Activated T-cell treated with anti-CD3 and anti-CD28 coated beads, Interleukin-2, amount 50 U/mL, for 72 hours (primary cell): ENCODE measurements at places on chromosomes 2 and 18. TPM values are rescaled to one million over a fixed set of nuclear protein-coding genes. Genes with fewer than 3 reads are reported as not detected.

DNA sequence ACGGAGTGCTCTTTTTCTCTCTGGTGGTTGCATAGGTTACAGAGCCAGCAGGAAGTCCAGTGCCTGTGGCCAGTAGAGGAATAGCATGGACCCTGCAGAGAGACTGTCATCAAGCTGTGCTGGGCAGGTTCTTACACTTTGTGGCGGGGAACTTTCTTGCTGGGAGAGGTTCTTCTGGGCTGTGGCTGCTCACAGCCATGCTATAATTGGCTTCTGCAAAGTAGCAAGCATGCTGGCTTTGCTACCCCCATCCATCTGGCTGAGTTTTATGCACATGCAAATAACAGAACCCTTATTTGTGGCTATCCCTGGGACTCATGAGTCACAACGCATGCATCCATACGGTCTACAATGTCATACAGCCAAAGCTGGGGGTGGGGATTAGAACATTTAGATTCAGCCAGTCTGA lies 68.9 kb downstream of the PLCL1 start:
- no peak overlapping the region for H3K27ac ChIP-seq
- DNase-seq, result no peak
- peaks cover 62% of the 10 kb centered on the region for H3K4me1 ChIP-seq
- no peak overlapping the region for H3K4me3 ChIP-seq
- no peaks in the 10 kb centered on the region for H3K36me3 ChIP-seq
- no peaks in the 10 kb centered on the region for H3K27me3 ChIP-seq

DNA sequence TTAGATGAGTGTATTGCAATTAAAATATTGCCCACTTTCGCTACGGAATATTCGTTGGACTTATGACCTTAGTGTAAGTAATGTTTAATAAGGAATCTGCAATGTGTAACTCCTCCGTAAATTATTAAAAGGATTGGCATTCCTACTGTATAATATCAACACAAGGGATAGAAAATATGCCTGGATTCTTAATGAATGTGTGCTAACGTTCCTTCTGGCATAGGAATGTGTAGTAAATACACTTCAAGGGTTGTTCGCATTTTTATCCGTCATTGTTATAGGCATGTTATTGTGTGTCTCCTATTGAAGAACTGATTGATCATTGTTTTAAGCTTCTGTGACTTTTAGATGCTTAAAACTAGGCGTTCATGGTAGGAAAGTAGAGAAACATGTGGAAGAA lies 134.5 kb downstream of the NEDD4L start:
- no peaks in the 10 kb centered on the region for H3K36me3 ChIP-seq
- H3K27ac ChIP-seq, result no peak overlapping the region
- H3K27me3 ChIP-seq, result peaks cover 7% of the 10 kb centered on the region
- no peak for DNase-seq

The GPR39 gene
- not detected for total RNA-seq

The SERPINE2 gene
- 81.6 TPM for total RNA-seq

The TRABD2A gene
- total RNA-seq, result 39.4 TPM

DNA sequence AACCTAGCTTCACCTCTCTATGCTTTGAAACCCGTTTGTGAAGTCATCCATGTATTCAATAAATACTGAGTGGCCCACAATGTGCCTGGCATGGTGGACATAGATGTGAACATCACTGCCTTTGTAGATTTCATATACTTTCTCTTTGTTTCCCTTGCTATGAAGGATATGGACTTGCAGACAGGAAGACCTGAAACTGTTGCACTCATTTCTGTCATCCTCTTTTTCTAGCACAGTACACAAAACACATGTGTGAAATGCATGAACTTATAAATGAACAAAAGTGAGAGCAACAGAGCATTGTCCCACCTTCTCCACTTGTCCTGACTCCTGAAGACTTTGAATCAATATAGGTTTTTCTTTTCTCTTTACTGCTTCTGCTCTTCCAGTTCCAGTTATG lies 249.4 kb upstream of the LINC00305 start:
- no peaks in the 10 kb centered on the region for H3K36me3 ChIP-seq
- no peaks in the 10 kb centered on the region for H3K27me3 ChIP-seq
- no peak for DNase-seq
- no peaks in the 10 kb centered on the region for H3K4me1 ChIP-seq
- no peak overlapping the region for H3K4me3 ChIP-seq

GRCh38 chr2:237201461-237202287 lies 116.0 kb downstream of the COPS8 start:
- H3K27ac ChIP-seq, result no peak overlapping the region
- peaks cover 35% of the 10 kb centered on the region for H3K27me3 ChIP-seq
- H3K36me3 ChIP-seq, result no peaks in the 10 kb centered on the region

GRCh38 chr2:172993931-172994717 lies 81.5 kb upstream of the MAP3K20 start:
- no peak overlapping the region for H3K4me3 ChIP-seq
- H3K36me3 ChIP-seq, result no peaks in the 10 kb centered on the region
- no peak for DNase-seq
- peaks cover 14% of the 10 kb centered on the region for H3K27me3 ChIP-seq

DNA sequence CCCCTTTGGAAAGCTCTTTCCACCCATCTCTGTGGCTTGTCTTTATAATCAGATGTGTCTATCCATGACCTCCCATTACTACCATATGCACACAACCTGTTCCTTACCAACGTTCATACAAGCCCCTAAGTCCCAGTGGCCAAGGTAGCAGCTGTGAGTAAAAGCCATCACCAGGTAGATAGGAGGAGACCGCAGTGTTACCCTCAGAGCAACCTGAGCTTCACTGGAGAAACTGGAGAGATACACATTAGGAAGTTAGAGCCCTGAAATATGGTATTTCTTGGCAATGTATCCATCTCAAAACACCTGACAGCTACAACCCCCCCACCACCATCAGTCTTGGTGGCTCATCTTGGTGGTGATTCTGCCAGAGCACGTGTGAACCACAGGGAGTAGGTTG lies 26.0 kb downstream of the LOXHD1 start:
- H3K4me3 ChIP-seq, result no peak overlapping the region
- no peak overlapping the region for H3K27ac ChIP-seq
- H3K4me1 ChIP-seq, result peaks cover 15% of the 10 kb centered on the region
- peaks cover 2% of the 10 kb centered on the region for H3K36me3 ChIP-seq
- DNase-seq, result no peak
- H3K27me3 ChIP-seq, result no peaks in the 10 kb centered on the region

DNA sequence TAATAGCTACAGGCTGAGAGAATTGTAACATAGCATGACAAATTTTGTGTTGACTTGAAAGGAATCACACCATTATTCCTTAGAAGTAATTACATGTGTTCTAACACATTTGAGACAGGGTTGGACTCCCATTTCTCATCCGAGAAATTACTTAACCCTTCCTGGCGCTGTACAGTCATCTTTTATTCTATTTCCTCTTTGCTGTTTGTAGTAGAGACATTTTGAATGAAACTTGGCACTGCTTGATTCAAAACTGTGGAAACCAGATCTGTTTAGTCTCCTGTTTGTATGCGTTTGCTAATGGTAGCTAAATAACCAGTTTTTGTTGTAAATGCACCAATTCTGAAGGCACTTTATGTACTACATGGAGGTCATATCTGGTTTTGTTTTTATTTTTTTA lies 231.9 kb downstream of the ALPK2 start:
- H3K36me3 ChIP-seq, result no peaks in the 10 kb centered on the region
- no peak overlapping the region for H3K27ac ChIP-seq
- peaks cover 41% of the 10 kb centered on the region for H3K4me1 ChIP-seq
- no peak for DNase-seq

The REG3G gene
- not detected for total RNA-seq

- no peak overlapping the region for H3K27ac ChIP-seq
- H3K4me3 ChIP-seq, result no peak overlapping the region
- peaks cover 39% of the 10 kb centered on the region for H3K4me1 ChIP-seq
- H3K27me3 ChIP-seq, result no peaks in the 10 kb centered on the region
- H3K36me3 ChIP-seq, result no peaks in the 10 kb centered on the region
These were observed 176.3 kb downstream of the ZFP36L2 start for GRCh38 chr2:43049836-43050801.

- peaks cover 19% of the 10 kb centered on the region for H3K4me1 ChIP-seq
- H3K4me3 ChIP-seq, result no peak overlapping the region
- DNase-seq, result no peak
- no peak overlapping the region for H3K27ac ChIP-seq
- H3K36me3 ChIP-seq, result no peaks in the 10 kb centered on the region
- H3K27me3 ChIP-seq, result peaks cover 7% of the 10 kb centered on the region
These were observed 17.3 kb upstream of the MARCHF4 start for GRCh38 chr2:216389570-216389969.

- no peaks in the 10 kb centered on the region for H3K27me3 ChIP-seq
- peak overlapping the region; percentile 53 for H3K4me3 ChIP-seq
- DNase-seq, result no peak
- peak overlapping the region; percentile 66 for H3K27ac ChIP-seq
- peaks cover 91% of the 10 kb centered on the region for H3K4me1 ChIP-seq
These were observed 81.3 kb downstream of the LIMS1 start for GRCh38 chr2:108615480-108616090.

The SLC66A3 gene
- 17.3 TPM for total RNA-seq

GRCh38 chr18:58536202-58536516 lies 92.7 kb downstream of the ALPK2 start:
- DNase-seq, result no peak
- H3K4me1 ChIP-seq, result peaks cover 80% of the 10 kb centered on the region
- no peak overlapping the region for H3K27ac ChIP-seq
- peak overlapping the region; percentile 49 for H3K4me3 ChIP-seq
- H3K27me3 ChIP-seq, result peaks cover 31% of the 10 kb centered on the region
- peaks cover 2% of the 10 kb centered on the region for H3K36me3 ChIP-seq

DNA sequence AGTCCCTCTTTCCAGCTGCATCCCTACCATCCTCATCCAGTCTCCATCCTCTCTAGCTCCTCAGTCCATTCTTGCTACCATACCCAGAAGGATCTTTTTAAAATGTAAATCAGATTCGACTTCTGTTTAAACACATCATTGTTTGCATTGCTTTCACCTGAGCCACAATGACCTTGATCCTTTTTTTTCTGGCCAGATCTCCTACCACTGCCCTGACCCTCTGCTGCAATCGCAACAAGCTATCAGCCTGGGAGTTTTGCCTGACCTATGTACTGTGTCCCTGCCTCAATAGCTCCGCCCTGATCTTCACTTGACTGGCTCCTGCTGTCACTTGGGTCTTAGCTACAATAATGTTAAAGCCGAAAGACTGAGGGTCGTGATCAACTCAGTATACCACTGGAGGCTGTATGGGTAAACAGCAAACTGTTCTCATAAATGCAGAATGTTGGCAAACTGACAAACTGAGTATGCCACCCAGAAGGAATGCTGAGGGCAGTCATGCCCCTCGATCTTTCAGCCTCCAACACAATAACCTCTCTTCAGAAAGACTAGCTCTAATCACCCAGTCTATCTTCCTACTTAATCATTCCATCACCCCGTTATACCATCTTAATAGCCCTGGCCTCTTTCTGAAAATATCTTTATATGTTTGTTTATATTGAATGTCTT lies 2.6 kb upstream of the RBM43 start:
- H3K27ac ChIP-seq, result peak overlapping the region; percentile 37
- H3K4me3 ChIP-seq, result no peak overlapping the region
- peaks cover 6% of the 10 kb centered on the region for H3K36me3 ChIP-seq
- H3K4me1 ChIP-seq, result peaks cover 21% of the 10 kb centered on the region
- DNase-seq, result no peak

The MORN2 gene
- 9.3 TPM for total RNA-seq

The RFTN2 gene
- not detected for total RNA-seq

DNA sequence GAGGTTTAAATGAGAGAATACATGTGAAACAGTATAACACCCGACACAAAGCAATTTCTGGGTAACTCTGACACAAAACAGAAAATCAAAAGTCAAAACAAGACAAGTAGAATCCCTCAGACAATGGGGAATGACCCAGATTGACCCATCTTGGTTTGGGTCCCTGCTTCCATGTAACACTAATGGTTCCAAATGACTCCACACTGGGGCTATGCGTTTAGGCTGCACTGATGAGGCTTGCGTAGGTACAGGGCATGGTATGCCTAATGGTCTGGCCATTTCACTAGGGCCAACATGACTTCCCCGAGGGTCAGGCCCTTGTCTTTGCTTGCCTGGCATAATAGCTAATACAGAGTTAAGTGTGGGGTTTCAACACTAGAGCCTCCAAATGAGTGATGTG lies 27.2 kb upstream of the NFE2L2 start:
- peaks cover under 1% of the 10 kb centered on the region for H3K36me3 ChIP-seq
- peak overlapping the region; percentile 41 for H3K27ac ChIP-seq
- no peaks in the 10 kb centered on the region for H3K27me3 ChIP-seq
- peak overlapping the region; percentile 80 for H3K4me3 ChIP-seq
- DNase-seq, result peak; percentile 54

The ZNF514 gene
- total RNA-seq, result 15.3 TPM

The ZSWIM2 gene
- not detected for total RNA-seq

DNA sequence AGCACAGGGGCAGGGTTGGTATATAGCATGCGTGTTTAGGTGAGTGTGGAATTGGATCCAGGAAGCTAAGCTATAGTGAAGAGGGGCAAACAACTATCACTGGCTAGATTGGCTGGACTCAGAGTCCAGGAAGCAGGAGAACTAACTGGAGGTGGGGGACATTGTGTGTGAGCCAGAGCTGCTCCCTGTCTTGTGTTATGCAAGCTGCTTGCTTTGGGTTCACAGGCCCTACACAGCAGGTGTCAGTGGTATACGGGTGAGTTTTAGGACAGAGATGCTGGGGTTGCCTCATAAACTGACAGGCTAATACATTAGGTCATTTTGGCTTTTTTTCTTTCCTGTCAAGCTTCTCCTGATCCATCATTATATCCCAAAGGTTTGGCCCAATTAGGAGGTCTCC lies 87.5 kb downstream of the CCDC85A start:
- no peaks in the 10 kb centered on the region for H3K27me3 ChIP-seq
- H3K36me3 ChIP-seq, result no peaks in the 10 kb centered on the region
- DNase-seq, result no peak
- H3K4me1 ChIP-seq, result no peaks in the 10 kb centered on the region

The DARS1 gene
- total RNA-seq, result 224 TPM

DNA sequence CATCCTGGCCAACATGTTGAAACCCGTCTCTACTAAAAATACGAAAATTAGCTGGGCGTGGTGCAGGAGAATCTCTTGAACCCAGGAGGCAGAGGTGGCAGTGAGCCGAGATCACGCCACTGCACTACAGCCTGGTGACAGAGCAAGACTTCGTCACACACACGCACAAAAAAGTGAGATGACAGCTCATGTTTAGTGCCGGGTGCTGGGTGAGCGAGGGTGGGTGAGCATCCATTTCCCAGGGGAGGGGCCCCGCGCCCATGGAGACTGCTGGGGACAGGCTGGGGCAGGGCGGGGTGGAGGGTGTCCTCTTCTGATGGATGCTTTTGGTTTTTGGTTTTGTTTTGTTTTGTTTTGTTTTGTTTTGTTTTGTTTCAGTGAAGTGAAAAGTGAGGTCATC lies 206.5 kb downstream of the GBX2 start:
- no peak overlapping the region for H3K27ac ChIP-seq
- H3K4me3 ChIP-seq, result no peak overlapping the region
- no peak for DNase-seq
- no peaks in the 10 kb centered on the region for H3K4me1 ChIP-seq

DNA sequence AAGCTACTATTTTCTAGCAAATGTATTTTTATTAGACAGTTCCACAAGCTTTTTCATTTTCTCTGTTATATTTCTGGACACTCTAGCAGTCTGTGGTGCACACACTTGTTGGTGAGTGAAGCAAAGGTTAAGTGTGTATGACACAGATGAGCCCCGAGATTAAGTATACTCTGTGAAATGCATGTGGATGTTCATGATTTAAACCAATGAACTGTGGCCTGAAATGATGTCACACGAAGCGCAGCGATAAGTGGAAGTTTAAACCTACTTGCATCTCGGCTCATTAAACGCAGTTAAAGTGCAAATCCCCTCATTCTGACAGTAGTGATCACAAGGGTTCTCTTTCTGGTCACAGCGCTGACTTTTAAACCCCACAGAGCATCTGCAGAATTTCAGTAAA lies 1488.8 kb upstream of the NXPH2 start:
- H3K36me3 ChIP-seq, result peaks cover 1% of the 10 kb centered on the region
- no peak overlapping the region for H3K27ac ChIP-seq
- DNase-seq, result no peak
- H3K4me1 ChIP-seq, result no peaks in the 10 kb centered on the region
- no peak overlapping the region for H3K4me3 ChIP-seq
